Osteoblast (primary cell): ENCODE measurements at places on chromosomes 1 and 21. TPM values are rescaled to one million over a fixed set of nuclear protein-coding genes. Genes with fewer than 3 reads are reported as not detected.

Gene C1orf232
- total RNA-seq = not detected in 2 replicates

Gene KIAA0319L
- total RNA-seq = 44.9 and 48.9 TPM in 2 replicates

Gene CD160
- not detected in 2 replicates for total RNA-seq

Gene SERPINC1
- total RNA-seq = under 0.01 TPM in 1 of 2 replicates, not detected in the other

Gene CLEC20A
- total RNA-seq = under 0.01 TPM in 1 of 2 replicates, not detected in the other

Gene C1orf141
- total RNA-seq = not detected in 2 replicates

Gene RNU1-3
- total RNA-seq = under 0.01 TPM in 1 of 2 replicates, not detected in the other

Gene KRTAP13-2
- total RNA-seq = not detected in 2 replicates

Gene SLAMF6
- total RNA-seq = not detected in 2 replicates

Gene KLHDC8A
- total RNA-seq = not detected in 2 replicates

Gene RGS16
- total RNA-seq = under 0.01 and 0.29 TPM in 2 replicates

Gene NEXN
- total RNA-seq = 6.9 and 7.7 TPM in 2 replicates

Gene SH2D1B
- not detected in 2 replicates for total RNA-seq

Gene HSD11B1
- total RNA-seq = 0.88 and 1.8 TPM in 2 replicates

Gene DIRAS3
- 2.1 and 4.0 TPM in 2 replicates for total RNA-seq

Gene S100A14
- 0.36 TPM in 1 of 2 replicates, not detected in the other for total RNA-seq

Gene THEM5
- total RNA-seq = not detected in 2 replicates

Gene ABCA4
- total RNA-seq = under 0.01 and 1.1 TPM in 2 replicates

Gene CAMK2N1
- total RNA-seq = 0.36 and 1.5 TPM in 2 replicates

Gene RAB25
- not detected in 2 replicates for total RNA-seq

Gene GRIK3
- not detected in 2 replicates for total RNA-seq
